Stimulated activated CD4-positive, alpha-beta T cell treated with anti-CD3 and anti-CD28 coated beads, TNF-alpha, amount 100 ng/mL, for 1 hour (primary cell): ENCODE measurements at places on chromosomes 5 and 9.

DNA sequence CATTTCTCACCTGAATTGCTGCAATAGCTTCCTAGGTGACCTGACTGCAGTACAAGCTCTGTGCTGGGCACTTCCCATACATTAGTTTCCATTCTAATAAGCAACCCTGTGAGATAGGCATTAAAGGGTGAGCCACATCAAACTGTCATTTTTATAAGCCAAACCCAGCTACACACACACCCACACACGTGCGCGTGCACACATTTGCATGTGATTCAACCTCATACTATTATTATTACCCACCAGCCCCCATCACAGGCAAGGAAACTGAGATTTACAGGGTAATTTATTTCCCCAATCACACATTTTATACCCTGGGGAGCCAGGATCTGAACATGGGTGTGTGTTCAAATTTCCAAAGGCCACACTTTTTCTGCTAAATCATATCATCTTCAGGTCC lies 93.6 kb downstream of the TTLL11 start:
- no peak for DNase-seq

GRCh38 chr9:23672151-23672550 lies 153.9 kb downstream of the ELAVL2 start:
- no peak for DNase-seq

- DNase-seq, result no peak
Measured at GRCh38 chr9:112861638-112862555, 28.8 kb downstream of the SLC46A2 start.

GRCh38 chr5:144972317-144972716 lies 801.6 kb downstream of the KCTD16 start:
- DNase-seq, result no peak

- no peak for DNase-seq
Measured at GRCh38 chr5:125057912-125058826, 311.7 kb upstream of the ZNF608 start.

DNA sequence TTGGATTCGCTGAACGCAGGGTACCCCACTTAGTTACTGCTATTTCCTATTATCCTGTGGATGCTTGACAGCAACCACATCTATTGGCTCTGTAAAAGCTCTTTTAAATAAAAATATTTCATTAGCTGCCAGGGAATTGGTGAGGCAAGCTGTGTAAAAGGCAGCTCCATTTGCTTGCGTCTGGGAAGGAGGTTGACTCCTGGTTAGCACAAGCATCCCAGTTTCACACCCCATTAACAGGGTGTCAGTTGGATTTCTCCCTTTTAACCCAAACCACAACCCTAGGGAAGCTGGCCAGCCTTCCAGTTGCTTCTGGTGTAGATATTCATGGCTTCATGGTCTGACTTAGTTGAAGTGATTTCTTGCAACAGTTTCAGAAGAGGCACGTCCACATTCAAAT lies 151.0 kb downstream of the GPBP1 start:
- no peak for DNase-seq

- DNase-seq, result no peak
Measured at GRCh38 chr5:82544004-82544403, 265.9 kb upstream of the RPS23 start.

DNA sequence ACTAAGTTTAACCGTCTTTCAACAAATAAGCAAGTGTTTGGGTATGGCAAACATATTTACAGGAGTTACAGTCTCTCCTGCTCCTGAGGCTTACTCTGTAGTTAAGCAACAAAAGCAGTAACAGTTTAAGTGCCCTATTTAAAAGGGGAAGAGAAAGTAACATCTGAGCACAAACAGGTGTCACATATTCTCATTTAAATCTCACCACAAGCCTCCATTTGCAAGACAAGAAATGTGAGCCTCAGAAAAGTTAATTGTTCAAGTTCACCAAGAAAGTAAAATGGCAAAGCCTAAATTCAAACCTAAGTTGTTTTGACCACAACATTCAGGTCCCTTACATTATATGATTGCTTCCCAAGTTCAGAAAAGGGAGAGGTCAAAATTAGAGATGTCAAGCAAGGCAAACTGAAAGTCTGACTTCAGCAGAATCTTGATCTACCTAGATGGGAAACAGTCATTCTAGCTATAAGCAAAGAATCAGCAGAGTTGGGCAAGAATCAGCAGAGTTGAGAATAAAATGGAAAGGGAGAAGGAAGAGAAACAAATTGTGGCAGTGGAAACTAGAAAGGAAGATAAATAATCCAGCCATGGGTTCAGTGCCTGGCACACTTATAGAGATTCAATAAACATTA lies 93.4 kb downstream of the STRBP start:
- no peak for DNase-seq

- no peak for DNase-seq
Measured at GRCh38 chr5:132790201-132790865, 13.3 kb upstream of the SEPTIN8 start.
